ENCODE measurements at places on chromosomes 6 and 20.

GRCh38 chr6:147418523-147418922 is 90.0 kb upstream of the SAMD5 start:
- no peak for DNase-seq

- no peak for DNase-seq
These were observed 277.0 kb upstream of the TBX18 start for GRCh38 chr6:85041376-85041775.

DNA sequence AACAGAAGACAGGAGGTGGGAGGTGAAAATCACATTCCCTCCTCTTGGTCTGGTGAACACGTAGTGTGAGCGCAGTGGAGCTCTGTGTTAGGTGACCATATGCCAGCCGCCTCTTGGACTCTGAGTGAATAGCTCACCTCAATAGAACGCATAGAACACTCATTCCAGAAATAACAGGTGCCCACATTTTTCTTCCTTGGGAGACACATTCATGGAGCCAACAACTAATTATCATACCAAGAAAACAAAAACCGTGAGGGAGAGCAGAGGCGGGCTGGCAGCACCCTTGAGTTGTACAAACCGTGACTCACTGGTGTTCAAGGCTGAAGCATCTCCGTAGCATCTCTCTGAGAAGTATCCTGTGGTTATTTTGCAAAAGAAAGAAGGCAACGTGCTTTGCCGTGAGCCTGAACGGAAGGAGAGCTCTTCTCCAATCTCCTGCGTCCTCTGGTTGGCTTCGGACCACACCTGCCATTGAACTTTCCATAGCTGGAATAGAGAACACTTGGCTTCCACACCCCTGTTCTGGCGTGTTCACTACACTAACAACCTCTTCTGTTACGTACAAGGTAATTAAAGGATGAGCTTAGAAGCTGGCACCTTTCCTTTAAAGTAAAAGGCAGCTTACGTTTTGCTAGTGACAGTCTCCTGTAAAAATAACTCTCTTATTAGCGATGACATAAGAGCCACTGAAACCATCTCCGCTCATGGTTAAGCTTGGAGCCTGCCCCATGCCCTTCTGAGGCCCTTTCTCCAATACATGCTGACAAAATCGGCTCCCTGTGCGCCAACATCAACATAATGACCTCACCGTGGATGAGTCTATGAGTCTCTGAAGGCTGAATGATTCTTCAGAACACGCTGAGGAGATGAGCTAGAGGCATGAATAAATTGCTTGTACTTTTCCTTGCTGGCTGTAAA is 30.2 kb upstream of the SGK1 start:
- DNase-seq = no peak

GRCh38 chr6:108251252-108251651 is 9.6 kb downstream of the SNX3 start:
- no peak for DNase-seq

- DNase-seq = no peak
These were observed 143.0 kb downstream of the ERMARD start for GRCh38 chr6:169894377-169894960.

- no peak for DNase-seq
These were observed 372.7 kb downstream of the CDKAL1 start for GRCh38 chr6:20906945-20907344.

GRCh38 chr6:83574783-83575182 is 62.4 kb downstream of the PRSS35 start:
- DNase-seq = no peak

DNA sequence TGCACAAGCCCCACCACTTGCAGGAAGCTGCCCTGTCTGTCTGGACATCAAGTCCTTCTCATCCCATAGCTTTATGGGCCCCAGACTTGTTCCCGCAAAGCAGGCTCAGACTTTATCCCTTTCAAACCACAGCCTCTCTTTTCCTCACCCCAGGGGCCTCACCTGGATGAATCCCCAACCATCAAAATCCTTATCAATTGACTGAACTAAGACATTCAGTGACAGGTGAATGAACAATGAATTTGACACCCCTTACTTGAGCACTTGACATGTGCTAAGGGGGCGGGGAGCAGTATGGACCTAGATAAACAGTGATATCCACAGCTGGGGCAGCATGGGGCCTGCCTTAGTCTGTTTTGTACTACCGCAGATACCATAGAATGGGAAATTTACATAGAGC is 5.0 kb downstream of the RAB44 start:
- no peak for DNase-seq

DNA sequence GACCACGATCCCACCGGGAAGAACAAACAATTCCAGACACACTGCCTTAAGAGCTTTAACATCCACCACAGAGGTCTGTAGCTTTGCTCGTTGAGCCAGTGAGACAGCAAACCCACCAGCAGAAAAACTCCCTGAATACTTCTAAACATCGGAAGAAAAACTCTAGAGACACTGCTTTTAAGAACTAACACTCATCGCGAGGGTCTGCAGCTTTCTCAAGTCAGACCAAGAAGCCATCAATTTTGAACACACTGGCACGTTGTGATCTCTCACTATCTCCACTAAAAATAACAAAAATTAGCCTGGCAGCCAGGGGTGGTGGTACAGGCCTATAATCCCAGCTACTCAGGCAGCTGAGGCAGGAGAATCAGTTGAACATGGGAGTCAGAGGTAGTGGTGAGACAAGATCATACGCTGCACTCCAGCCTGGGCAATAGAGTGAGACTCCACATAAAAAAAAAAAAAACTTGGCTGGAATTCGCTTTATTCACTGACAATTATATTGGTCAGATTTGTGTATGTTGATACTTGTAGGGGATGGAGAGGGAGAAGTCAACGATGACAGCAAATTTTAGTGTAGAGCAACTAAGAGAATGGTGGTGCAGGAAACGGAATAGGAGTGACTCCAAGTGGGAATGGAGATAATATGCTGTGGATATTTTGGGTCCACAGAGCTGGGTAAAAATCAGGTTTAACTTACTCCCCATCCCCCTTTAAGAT is 860 bp upstream of the TMEM14C start:
- DNase-seq = no peak

DNA sequence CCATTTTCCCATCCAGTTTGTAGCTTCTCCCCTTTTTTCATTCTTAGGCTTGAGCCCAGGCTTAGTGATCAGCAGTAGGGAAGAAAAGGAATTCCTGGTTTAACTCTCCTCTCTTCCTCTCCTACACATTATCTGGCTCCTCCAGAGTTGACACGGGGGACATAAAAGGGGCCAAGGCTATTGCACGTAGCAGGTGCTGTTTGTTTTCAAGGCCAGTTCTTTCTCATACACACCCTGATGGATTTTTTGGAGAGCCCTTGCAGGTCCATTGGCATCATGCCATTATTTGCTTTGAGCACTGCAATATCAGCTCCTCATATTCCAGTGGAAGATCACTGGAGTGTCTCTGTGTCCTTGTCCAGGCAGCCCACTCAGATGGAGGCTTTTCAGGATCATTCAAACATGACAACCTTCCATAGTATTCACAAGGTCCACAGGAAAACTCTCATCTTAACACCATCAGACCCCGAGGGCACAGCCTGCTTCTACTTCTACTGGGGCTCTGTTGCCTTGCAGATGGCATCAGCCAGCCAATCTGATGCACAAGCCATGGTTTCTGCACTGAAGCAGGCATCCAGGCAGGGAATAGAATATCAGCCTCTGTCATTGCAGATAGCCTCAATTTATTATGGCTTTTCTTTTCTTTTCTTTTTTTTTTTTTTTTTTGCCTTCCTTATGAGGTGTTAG is 18.8 kb downstream of the PLCB4 start:
- no peak for DNase-seq

- no peak for DNase-seq
These were observed 58.5 kb downstream of the HS3ST5 start for GRCh38 chr6:114284281-114284680.

- DNase-seq = no peak
These were observed 3.3 kb downstream of the TM9SF4 start for GRCh38 chr20:32112841-32113240.

DNA sequence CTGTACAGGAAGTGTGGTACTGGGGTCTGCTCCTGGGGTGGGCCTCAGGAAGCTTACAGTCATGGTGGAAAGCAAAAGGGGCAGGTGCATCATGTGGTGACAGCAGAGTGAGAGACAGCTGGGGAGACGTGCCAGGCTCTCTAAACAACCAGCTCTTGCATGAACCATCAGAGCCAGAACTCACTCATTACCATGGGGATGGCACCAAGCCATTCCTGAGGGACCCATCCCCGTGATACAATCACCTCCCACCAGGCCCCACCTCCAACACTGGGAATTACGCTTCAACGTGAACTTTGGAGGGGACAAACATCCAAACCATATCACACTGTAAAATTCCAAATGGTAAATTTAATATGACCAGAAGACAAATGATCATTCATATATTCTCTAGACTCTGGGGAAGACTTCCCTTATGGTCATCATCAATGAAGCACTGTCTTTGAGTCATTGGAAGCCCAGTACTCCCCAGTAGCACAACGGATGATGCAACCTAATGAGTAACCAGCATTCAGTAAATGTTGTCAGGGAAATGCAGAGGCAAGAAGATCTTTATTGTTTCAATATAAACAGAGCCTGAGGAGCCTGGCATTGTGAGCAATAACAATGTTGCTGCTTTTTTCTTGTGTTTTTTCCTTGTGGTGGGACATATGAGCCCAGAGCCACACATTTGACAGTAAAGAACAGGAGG is 48.2 kb upstream of the RALY start:
- DNase-seq = no peak

DNA sequence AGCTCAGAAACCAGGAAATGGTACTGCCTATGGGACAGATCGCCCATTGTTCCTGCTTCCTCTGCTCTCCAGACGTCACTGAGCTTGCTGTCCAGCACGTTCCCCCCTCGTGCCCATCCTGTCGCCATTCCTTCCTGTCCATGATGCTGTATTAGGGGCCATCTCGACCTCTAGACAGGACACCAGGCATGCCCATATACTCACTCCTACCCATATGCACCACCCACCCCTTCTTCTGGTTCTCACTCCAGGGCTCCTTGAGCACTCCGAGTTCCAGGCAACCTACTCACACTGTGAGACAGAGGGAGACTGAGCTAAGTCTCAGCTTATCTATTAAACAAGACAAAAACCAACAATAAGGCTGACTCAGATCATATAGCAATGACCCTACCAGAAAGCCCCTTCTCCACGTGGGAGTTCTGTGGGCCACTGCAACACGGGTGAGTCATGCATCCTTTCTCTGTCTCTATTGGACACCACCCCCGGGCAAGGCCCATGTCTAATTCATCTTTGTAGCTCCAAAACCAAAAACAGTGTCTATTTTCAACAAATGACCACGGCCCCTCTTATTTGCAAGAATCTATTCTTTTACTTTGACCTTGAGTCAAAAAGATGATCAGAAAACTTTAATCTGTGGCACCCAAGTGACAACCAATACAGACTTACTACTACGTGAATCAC is 65.7 kb downstream of the PSMG4 start:
- DNase-seq = no peak

GRCh38 chr20:57562541-57563465 is 1.9 kb downstream of the PCK1 start:
- no peak for DNase-seq

DNA sequence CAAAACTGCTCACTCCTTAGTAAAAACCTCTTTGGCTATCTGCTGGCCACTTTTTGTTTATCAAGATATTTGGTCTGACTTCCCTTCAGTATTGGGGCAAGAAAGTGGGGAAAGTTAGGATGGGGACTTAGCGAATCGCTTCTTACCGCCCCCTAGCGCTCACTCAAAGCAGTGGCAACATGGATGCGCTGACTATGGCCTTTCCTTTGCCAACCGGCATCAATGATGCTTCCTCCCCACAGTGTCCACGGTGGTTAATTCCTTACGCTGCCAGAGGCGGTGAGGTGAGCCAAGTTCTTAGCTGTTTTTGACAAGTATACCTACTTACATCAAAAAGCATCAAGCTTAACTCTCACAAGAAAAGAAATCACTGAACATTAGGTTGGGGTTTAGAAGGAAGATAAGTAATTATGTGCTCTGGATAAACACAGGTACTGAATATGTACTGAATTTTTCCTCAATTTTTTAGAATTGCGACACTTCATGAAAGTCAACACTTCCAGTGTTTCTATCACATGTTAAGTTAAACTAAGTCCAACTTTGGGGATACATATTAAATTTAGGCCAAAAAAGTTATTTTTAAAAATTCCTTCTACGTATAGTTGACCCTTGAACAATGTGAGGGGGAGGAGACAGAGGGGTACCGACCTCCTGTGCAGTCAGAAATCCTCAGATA is 86.7 kb downstream of the GMDS start:
- no peak for DNase-seq

DNA sequence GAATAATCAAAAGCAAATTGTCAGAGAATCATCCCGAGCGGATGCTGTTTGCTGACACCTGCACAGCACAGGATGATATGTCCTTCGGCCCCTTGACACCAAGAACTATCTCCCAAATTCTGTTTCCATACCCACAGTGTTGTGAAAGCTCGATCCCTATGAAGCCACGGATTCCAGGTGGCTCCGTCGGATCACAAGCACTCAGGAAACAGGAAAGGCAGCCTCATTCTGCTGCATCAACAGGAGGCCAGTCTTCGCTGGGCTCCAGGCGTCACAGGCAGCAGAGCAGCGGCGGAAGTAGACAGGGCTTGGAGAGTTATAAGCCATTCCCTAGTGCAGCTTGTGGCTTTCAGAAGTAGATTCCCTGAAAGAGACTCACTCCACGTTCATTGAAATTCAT is 342.3 kb downstream of the C6orf118 start:
- no peak for DNase-seq

DNA sequence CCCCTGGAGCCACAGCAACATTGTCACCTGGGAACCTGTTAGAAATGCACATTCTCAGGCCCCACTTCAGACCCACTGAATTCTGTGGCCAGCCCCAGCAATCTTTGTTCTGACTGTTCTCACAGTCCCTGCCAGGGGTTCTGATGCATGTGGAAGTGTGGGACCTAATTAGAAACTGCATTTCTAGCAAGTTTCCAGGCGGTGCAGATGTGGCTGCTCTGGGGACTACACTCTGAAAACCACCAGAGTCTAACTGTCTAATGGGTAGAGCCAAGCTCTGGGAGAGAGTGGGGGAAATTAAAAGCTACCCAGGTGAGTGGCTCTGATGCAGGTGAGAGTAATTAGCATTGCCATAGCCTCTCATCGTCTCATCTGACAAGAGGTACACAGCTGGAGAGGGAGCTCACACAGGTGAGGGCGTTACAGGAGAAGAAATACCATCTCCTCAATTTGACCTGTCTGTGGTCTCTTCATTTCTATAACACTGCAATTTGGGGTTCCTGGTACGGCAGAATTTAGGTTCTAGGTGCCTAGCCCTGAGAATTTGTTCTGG is 66.0 kb downstream of the SNX5 start:
- DNase-seq = no peak

DNA sequence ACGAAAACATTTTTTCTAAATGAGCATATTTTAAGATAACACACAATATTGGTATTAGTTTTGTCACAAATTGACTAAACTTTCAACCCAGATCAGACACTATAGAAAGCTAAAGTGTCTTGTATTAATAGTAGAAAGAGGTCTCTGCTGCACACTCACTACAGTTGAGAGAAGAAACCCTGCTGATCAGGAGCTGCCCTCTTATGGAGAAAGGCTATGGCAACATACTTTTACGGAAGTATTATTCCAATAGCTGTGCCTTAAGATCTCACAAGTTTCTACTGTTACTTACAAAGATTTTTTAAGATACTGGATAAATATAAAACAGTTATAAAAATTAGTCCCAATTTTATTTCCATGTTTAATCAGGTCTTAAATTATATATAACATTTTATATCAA is 155.7 kb downstream of the RIMS1 start:
- DNase-seq = no peak

GRCh38 chr6:43250992-43251373 is 7.7 kb downstream of the TTBK1 start:
- no peak for DNase-seq

GRCh38 chr20:17733767-17734304 is 34.1 kb downstream of the BANF2 start:
- DNase-seq = no peak

- DNase-seq = no peak
These were observed 5.5 kb downstream of the REV3L start for GRCh38 chr6:111477481-111477938.

All from effector memory CD8-positive, alpha-beta T cell (primary cell).